ENCODE measurements at places on chromosomes 6 and 20.

DNA sequence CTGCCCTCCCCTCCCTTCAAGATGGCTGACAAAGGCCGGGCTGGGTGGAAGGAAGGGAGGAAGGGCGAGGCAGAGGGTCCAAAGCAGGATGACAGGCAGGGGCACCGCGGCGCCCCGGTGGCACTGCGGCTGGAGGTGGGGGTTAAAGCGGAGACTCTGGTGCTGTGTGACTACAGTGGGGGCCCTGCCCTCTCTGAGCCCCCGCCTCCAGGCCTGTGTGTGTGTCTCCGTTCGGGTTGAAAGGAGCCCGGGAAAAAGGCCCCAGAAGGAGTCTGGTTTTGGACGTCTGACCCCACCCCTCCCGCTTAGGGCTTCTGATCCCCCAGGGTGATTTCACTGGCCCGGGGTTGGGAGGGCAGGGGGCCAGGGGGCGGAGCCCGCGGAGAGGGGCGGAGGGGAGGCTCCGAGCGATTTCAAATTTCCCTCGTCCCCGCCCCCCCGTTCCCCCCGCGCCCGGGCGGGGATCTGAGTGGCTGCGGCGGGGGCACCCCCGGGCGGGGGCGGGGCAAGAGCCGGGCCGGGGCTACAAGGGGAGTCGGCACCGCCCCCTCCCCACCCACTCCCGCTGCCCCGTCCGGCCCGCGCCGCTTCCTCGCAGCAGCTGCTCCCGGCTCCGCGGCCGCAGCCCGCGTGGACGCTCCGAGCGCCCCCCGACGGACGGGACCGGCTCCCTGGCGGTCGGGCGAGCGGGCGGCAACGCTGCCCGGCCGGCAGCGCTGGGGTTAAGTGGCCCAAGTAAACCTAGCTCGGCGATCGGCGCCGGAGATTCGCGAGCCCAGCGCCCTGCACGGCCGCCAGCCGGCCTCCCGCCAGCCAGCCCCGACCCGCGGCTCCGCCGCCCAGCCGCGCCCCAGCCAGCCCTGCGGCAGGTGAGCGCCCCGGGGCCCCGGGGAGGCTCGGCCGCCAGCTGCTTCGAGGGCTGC lies at the start of gene DNMT3B:
Gene DNMT3B (plus strand): TSS at position 555 of the 923 bp plus-strand sequence. CDS start 17,939 bp downstream, outside the sequence.
- DNase-seq = peak; percentile 55

- peak; percentile 9 for DNase-seq
These were observed 55.7 kb upstream of the FERMT1 start for GRCh38 chr20:6178537-6178936.

DNA sequence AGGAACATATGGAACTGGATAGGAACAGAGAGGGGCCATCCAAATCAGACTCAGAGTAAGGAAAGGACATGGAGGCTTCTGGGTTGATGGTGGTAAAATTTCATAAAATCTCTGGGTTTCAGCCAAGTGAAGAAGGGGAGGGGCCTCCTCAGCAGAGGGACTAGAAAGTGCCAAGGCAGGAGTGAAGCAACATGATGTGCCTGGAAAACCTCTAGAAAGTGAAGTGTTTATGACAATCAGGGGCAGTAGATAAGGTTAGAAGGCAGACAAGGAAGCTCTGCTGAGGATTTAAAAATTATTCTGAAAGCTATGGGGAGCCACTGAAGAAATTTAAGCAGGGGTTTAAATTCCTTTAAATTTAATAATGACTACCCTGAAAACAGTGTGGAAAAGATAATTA lies 126.0 kb upstream of the TENT5A start:
- DNase-seq = no peak

DNA sequence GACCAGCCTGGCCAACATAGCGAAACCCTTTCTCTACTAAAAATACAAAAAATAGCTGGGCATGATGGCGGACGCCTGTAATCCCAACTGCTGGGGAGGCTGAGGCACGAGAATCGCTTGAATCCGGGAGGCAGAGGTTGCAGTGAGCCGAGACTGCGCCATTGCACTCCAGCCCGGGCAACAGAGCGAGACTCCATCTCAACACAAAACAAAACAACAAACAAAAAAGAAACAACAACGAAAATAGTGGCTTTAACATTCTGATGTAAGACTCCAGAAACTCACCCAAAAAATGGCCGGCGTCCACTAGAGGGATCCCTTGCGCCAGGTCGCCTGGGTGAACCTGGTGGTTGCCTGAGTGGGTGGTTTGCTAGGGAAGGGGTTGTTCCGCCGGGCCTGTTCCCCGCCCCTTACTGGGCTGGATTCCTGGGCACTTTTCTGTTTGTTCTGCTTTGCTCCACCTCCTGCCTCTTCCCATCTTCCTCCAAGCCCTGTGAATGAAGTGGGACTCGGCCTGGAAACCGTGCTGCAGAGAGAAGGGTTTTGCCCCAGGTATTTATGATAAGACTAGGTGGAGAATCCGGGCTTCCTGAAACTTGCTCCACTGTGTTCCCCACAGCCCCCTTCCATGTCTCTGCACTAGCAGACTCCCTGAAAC lies 1.5 kb downstream of the PABPC1L start:
- DNase-seq = no peak

DNA sequence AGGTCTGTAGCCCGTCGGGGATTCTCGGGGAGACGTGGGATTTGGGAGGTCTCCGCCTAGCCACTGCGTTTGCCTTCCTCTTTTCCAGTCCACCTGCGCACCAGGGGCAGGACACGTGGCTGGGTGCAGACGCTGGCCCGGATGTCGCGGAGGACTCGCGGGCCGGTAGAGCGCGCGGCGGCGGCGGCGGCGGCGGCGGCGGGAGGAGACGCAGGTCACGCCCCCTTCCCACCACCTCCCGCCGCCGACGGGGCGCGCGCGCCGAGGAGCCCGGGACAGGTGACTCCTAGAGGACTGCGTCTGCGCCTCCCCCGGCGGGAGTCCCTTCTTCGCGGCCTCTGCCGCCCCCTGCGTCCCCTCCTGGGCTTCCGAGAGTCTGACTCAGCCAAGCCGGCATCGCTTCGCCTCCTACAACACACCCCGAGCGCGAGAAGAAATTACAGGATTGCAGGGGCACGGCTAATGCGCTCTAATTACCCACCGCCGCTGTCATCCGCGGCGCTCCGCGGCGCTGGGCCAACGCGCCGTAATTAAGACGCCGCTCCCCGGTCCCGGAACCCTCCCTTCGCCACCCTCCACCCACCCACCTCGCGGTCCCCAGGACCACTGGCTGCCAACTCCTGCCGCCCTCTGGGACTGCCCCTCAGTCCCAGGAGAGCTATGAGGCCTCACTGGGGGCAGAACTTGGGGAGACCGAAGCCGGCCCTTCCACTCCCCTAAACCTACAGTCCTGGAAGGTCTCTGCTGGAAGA lies 124.5 kb downstream of the MRPL14 start:
- no peak for DNase-seq

DNA sequence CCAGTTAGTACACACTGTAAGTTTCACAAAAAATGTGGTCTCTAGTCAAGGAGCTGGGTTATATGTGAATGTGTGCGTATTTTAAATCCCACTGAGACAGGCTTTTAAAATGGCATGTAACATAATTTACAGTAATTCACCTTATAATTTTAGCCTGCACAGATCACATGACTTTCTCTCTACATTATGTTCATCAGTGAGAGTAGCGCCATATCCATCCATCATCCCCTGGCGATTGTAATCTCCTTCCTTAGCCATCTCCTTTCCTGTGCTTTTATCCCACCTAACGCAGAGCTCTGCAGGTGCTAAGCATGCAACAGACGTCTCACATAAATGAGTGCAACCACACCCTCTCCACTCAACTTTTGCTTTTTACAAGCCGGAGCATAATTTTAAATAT lies 210.8 kb downstream of the TBC1D7 start:
- no peak for DNase-seq

- DNase-seq = peak; percentile 49
These were observed 45.4 kb downstream of the MDFI start for GRCh38 chr6:41683523-41684310.

DNA sequence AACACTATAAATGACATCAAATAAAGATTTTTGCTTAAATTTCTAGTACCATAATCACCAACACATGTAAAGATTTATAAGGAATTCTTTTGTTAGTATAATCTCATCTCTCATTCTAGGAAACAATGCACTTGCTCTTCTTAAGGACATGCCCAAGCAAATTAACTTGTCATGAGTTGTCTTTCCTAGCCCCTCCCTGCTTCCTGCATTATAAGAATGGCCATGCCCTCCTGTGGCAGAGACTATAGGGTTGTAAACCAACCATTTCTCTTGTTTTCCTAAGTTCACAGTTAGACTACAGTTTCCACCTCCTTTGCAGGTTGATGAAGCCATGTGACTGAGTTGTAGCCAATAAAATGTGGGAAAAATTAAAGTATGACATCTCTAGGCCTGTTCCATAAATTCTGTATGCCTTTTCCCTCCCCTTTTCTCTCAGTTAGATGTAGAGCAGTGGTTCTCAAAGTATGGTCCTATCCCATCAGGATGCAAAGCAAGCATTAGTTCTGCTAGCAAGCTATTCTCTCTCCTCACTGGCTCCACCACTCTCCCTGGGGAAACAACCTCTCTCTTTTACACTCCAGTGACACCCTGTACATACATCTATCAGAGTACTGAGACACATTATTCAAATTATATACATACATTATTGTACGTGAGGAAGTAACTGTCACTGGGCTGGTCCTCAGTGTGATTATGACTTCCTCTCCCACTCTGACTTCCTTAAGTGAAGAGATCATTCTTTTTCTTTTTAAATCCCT lies 295.0 kb downstream of the PKHD1 start:
- peak; percentile 52 for DNase-seq

GRCh38 chr6:135438907-135439535 lies 58.5 kb downstream of the AHI1 start:
- peak; percentile 44 for DNase-seq

GRCh38 chr6:127023001-127023778 lies 95.3 kb upstream of the RSPO3 start:
- no peak for DNase-seq

GRCh38 chr20:13340088-13340487 lies 119.0 kb downstream of the ISM1 start:
- no peak for DNase-seq

DNA sequence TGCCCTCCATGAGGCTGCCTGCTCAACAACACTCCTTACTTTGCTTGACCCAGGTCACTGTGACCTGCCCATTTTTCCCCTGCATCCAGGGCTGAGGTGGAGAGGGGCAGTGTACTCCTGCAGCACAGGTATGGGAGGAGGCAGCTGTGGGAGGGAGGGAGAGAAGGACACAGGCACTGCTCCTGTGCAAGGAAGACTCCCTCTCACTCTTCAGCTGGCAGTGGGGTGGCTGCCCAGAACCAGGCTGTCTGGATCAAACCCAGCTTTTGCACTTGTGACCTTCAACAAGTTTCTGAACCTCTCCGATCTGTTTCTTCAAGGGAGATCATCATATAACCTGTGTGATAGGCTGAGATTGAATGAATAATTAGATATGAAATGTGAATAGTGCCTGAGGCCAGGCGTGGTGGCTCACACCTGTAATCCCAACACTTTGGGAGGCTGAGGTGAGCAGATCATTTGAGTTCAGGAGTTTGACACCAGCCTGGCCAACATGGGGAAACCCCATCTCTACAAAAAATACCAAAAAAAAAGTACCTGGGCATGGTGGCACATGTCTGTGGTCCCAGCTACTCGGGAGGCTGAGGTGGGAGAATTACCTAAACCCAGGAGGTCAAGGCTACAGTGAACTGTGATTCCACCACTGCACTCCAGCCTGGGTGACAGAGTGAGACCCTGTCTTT lies 14.1 kb downstream of the TGIF2 start:
- no peak for DNase-seq

- DNase-seq = no peak
These were observed 17.5 kb upstream of the KCNK16 start for GRCh38 chr6:39339868-39340550.

DNA sequence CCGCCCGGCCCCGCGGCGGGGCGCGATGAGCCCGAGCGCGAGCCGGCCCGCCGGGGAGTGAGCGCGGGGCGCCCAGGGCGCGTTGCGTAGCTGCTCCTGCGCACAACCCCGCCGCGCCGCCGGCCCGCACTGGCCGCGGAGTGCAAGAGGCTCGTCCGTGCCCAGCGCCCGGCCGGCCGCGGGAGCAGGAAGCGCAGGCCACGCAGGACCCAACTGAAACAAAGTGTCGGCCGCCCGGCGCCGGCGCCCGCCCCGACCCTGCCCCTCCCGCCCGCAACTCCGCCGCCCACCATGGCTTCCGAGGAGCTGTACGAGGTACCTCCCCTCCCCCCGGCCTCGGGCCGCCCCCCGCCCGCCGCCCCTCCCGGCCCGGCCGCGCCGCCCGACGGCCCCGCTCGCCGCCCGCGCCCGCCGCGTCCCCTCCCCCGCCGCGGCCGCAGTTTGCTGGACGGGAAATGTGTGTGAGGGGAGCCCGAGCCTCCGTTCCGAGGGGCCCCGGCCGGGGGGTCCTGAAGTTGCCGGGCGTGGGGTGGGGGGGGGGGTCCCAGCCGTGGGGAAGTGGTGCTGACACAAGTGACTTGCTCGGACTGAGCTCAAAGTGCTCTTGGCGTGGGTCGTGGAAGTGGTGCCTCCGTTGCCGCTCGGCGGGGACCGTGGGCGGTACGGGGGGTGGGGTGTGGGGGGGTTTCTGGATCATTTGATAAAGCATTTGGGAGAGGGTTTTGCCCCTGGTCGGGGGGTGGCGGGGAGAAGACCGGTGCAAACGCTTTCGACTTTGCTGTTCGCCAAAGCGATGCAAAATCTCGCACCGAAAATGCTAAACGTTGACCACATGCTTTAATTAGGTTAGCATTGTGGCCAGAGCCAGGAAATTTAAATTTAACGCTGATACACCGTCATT lies 539 bp downstream of the CDYL start:
- no peak for DNase-seq

DNA sequence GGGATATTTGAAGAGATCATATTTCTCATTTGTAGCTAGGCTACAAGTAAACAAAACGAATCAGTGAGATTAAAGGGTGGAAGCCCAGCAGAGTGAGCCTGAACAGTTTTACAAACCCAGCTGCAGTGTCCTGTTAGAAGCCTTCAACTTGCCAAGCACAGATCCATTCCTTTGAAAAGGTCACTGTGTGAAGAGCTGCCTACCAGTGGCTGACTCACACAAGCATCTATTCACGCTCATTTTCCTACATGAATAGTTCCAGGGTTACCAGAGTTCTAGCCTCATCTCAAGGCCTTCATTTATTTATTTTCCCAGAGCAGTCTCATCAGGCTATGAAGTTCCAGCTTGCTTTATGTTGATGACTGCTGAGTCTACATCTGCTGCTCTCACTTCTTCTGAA lies 25.7 kb upstream of the MLIP start:
- DNase-seq = peak; percentile 89
